ENCODE measurements at places on chromosomes 12 and 14.

GRCh38 chr12:70007687-70008086 lies 182.7 kb downstream of the MYRFL start:
- DNase-seq: no peak

- no peak for DNase-seq
Measured at GRCh38 chr12:32559434-32559833, 119.7 kb upstream of the DNM1L start.

DNA sequence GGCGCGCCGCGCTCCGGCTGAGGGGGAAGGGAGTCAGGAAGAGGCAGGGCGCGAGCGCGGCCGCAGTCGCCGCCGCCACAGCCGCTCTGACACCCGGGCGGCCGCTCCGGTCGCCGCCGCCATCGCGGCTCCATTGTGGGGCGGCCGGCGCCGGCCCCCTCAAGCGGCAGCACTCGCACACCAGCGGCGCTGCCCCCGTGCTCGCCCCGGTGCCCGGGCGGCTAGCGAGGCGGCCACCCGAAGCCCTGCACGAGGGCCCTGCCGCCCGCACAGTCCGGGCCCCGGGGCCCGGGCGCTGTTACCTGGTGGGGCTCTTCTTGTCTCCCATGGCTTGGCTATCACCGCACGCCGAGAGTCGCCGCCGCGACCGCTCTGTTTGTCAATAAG lies 202 bp downstream of the YAF2 start:
- DNase-seq: no peak

DNA sequence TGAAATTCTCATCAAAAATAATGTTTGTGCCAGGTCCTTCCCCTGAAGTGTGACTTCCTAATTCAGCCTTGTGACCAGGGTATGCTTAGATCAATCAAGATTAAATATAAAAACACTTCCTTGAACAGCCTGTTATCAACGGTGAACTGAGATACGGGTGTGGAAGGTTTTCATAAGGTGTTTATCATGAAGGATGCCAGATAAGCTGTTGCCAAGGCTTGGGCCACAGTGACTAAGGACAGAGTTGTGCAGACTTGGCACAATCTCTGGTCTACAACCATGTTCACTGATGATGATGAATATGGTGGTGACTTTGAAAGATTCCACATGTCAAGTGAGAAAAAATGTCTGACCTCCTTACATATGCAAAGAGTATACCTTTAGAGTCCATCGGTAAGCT lies 51.3 kb upstream of the LIN7A start:
- no peak for DNase-seq

DNA sequence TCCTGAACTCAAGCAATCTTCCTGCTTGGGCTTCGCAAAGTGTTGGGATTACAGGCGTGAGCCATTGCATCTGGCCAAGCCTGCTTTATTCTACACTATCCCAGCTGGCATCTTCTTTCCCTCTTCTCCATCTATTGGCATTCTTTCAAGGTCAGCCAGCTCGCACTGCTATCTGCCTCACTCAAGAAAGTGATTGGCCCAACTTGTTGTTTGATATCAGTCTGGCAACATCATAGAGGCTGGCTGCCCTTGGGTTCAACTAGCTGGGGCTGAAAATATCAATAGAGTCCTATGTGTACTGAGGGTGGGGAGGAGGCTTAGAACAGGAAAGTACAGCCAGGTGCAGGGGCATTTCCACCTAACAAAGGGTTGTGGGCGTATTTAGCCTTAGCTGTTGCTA lies 17.1 kb downstream of the GMFB start:
- DNase-seq: no peak

GRCh38 chr14:71321574-71322315 lies 414.5 kb downstream of the PCNX1 start:
- DNase-seq: no peak

DNA sequence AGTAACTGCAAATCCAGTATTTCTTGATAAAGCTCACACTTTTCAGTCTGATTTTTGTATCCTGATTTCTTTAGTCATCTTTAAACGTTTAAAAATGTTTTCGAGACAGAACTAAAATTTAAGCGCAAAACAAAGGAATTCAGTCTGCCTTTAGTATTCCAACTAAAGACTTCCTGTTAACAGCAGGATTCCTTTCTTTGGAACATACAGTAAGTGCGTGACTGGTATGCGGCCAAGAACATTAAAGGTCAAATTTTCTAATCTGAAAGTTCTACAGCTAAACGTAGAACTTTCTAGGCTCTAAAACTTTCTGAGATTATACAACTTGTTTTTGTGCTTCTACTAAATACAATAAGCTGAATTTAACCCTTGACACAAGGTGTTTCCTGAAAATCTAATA lies 9.9 kb downstream of the SAV1 start:
- no peak for DNase-seq

GRCh38 chr12:54128416-54128815 lies 60.4 kb downstream of the SMUG1 start:
- DNase-seq: no peak

DNA sequence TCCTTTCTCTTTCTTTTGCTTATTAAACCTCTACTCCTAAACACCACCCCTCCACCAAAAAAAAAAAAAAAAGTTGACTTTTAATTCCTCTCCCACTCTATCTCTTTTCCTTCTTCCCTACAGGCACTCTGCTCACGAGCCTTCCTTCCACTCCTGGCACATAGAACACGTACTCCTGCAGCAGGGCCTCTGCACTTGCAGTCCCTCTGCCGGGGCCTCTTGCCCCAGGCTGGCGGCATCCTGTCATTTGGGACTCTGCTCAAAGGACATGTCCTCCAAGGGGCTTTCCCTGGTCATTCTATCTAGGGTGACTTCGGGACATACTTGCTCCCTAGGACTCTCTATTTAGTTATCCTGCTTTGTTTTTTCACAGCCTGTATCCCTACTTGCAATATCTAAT lies 7.7 kb downstream of the FOS start:
- no peak for DNase-seq

GRCh38 chr14:68716698-68717097 lies 76.2 kb downstream of the ZFP36L1 start:
- DNase-seq: no peak

DNA sequence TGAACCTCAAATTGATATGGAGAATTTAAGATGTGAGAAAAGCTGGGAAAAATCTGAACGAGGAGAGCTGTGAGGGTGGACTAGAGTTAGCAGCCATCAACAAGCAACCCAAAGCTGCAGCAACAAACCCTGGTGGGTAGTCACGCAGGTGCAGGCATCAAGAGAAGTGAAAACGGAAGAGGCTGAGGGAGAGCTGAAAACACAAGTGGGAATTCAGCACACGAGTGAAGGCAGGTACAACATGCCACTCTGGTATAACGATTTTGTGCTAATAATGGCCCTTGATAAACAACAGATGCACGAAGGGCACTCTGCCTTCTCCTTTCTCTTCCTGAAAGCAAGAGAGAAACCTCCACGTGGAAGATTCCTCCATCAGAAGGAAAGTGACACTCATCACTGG lies 11.5 kb downstream of the TCL1B start:
- no peak for DNase-seq

Measured in stimulated activated CD4-positive, alpha-beta T cell treated with anti-CD3 and anti-CD28 coated beads, Interleukin-12 subunit alpha, Interleukin-12 subunit beta, amount 100 ng/mL, for 48 hours (primary cell).